ENCODE measurements at places on chromosomes 3 and 15. TPM values are rescaled to one million over a fixed set of nuclear protein-coding genes. Genes with fewer than 3 reads are reported as not detected.

Gene GOLGA8T
- polyA plus RNA-seq = not detected

Gene FETUB
- polyA plus RNA-seq = not detected

Gene CHMP2B
- polyA plus RNA-seq = 59.2 TPM

Gene SLC9A9
- 9.1 TPM for polyA plus RNA-seq

Gene LXN
- 9.0 TPM for polyA plus RNA-seq

Gene STRC
- polyA plus RNA-seq = not detected

Gene RAB5A
- 29.7 TPM for polyA plus RNA-seq

Gene FBXW12
- not detected for polyA plus RNA-seq

Gene MKRN3
- polyA plus RNA-seq = 0.49 TPM

Gene SLC12A8
- not detected for polyA plus RNA-seq

Gene SNX22
- polyA plus RNA-seq = 55.3 TPM

Gene P2RY14
- polyA plus RNA-seq = 4.8 TPM

Gene SLC28A2
- polyA plus RNA-seq = not detected

Gene ZNF501
- 2.0 TPM for polyA plus RNA-seq

Gene CSPG5
- polyA plus RNA-seq = 0.41 TPM

Gene SLC12A1
- polyA plus RNA-seq = not detected

Measured in IgD-negative memory B cell (primary cell).